ENCODE measurements at places on chromosomes 3 and 15. TPM values are rescaled to one million over a fixed set of nuclear protein-coding genes. Genes with fewer than 3 reads are reported as not detected.

GRCh38 chr3:117630469-117630868, 920.9 kb downstream of the TUSC7 start:
- no peak for DNase-seq

- DNase-seq: no peak
Measured at GRCh38 chr15:41870689-41871081, 23.2 kb downstream of the SPTBN5 start.

AVEN gene
- 17.3 TPM for polyA plus RNA-seq

PIF1 gene
- 2.5 TPM for polyA plus RNA-seq

GRCh38 chr3:13092621-13093617, 19.7 kb upstream of the IQSEC1 start:
- no peak for DNase-seq

DNA sequence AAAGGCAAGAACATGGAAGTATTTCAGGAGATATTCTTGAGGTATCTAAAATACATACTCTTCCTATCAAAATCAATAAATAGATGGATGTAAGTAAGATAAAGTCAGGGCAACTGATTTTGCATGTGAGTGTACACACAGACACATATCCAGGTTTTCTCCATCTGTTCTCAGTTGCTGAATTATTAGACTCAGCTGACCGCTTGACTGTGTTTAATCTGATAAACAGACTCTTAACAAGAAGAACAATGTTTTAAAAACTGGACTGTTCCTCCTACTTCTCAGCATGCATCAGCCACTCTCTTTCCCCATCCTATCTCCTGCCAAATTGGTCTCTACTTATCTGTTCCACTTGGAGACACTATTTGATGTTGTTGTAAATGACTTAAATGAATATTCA, 73.5 kb downstream of the GOLGA8G start:
- no peak for DNase-seq

DNA sequence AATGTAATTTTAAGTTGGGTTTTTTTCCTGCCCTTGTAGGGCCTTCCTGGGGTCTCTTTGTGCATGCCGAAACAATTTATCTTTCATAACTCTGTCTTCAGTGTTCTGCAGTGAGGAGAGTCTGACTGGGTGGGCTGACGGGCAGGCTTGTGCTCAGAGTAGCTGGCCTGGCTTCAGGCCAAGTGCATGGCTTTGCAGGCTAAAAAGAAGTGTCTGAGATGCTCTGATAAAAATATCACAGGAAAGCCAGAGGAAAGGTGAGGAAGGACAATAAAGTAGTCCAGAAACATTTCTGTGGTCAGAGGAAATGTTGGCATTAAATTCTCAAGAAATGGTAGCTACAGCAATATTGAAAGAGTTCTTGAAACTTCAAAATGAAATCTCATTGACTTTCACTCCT, 25.5 kb downstream of the ST3GAL6 start:
- no peak for DNase-seq

SLC28A1 gene
- not detected for polyA plus RNA-seq

PPP2R3A gene
- polyA plus RNA-seq: 0.09 TPM

CCR3 gene
- not detected for polyA plus RNA-seq

Measured in immature natural killer cell (primary cell).